ENCODE measurements at places on chromosomes 3 and 15. TPM values are rescaled to one million over a fixed set of nuclear protein-coding genes. Genes with fewer than 3 reads are reported as not detected.

- DNase-seq: no peak
Observed at GRCh38 chr15:67745073-67746006, 80.0 kb upstream of the SKOR1 start.

The SMAD6 gene
- 16.2 TPM for total RNA-seq

- no peak for DNase-seq
Observed at GRCh38 chr3:45095916-45096526, 50.2 kb downstream of the CDCP1 start.

GRCh38 chr15:44447772-44448376, 20.4 kb downstream of the CTDSPL2 start:
- DNase-seq: no peak

The GHSR gene
- total RNA-seq: not detected

GRCh38 chr15:94840794-94841783, 609.7 kb downstream of the MCTP2 start:
- DNase-seq: no peak

DNA sequence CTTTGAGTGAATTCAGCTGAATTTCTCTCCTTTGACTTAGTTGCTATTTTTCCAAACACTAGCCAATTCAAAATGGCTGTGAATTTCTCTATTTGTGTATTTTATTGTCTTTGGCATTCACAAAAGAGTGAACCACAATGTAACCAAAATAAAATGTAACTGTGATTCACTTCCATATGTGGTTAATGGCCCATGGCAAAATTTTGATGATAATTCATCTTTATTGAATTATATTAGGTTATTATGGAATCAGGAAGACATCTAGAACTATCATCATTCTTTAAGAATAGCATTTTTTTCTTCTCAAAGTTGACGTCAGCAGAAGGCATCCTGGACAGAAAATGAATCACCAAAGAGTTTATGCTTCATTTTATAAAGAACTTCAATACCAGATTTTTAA, 705.3 kb upstream of the NAALADL2 start:
- DNase-seq: no peak

DNA sequence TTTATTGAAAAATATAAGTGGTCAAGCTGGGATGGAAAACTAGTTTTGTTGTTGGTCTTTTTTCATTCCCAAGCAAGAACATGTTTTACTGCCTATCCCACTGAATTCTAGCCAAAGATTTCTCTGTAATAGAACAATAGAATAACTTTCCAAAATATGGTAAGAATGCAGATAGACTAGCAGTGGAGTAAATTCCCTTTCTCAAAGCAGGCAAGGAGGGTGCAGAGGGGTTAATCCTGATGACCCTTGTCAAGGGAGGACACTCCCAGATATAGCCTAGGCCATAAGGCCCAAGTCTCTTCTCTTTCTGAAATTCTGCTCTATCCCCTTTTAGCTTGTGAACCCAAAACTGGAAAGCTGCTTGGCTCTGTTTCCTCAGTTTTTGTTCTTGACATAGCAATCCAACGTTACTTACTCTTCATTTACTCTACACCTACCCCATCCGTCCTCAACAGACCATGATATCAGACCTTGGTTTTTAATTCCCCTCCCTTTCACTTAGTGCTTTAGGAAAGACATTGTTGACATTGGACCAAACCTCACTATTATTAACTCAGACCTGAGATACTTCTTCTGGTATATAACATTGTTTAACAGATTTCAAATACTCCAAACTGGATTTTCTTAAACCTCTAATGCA, 453.6 kb upstream of the THBS1 start:
- DNase-seq: no peak

DNA sequence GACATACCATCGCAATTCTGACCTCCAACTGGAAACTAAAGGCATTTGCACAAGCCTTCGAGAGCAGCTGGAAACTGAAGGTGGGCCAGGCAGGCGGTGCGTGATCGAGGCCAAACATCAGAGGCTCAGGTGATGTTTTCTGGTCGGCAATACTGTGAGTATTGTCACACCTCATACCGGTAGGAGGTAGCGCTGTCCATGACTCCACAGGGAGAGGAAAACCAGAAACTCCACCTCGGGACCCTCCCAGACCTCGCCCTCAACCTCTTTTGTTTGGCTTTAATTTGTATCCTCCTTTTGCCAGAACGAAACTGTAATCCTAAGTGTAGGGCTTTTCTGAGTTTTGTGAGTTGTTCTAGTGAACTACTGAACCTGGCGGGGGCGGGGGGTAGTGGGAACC, 43.6 kb downstream of the LDHAL6B start:
- DNase-seq: no peak

The DLL4 gene
- total RNA-seq: 7.6 TPM

DNA sequence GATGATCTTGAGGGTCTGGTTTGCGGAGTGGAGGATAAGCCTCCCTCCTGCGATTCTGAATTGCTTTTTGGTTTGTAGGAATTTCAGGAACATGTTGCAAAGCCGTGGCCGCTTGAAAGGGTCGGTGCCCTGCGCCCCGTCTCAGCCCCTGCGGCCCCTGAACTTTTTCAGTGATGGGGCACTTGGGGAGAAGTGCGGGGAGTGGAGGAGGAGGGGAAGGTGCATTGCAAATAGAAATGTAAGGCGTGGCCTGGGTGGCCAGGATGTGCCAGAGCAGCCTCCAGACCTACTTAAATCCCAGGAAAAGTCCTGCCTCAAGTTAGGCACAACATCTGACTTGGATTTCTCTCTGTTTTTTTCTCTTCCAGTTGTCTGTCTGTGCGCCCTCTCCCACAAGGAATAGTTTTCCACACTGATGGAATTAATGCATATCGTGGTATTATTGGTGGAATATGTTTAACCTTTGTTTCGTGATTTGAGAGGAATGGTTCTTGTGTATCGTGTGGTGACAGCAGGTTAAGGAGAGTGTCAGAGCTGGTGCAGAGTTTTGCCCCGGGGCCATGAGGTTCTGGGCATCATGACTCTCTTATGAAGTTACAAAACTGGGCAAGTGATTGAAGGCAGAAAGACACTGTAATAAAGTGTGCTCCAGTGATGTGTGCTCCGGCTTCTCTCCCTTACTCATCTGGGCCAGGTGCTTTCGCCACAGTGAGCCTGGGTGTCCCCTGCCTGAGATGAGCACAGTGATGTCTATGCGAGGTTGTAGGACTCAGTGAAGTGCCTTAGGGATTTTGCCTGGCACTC, 153.8 kb downstream of the PGPEP1L start:
- DNase-seq: no peak

The SPTSSB gene
- total RNA-seq: 29.6 TPM

DNA sequence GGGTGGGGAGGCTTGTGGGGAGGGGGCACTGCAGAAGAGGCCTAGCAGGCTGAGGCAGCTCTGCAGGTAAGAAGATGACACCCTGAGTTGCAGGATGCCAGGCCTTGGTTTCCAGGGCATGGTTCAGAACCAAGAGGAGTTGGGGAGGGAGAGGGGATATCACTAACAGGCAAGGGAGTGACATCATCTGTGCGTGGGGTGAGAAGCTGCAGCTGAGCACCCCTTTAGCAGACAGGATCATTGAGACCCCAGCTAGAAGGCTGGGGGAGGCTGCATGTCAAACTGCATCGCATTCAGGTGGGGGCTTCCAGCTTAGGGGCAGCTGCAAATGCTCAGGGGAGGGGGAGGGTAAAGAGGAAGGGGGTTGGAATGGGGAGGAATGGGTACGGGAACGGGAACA, 23.0 kb downstream of the CACNA2D2 start:
- no peak for DNase-seq

DNA sequence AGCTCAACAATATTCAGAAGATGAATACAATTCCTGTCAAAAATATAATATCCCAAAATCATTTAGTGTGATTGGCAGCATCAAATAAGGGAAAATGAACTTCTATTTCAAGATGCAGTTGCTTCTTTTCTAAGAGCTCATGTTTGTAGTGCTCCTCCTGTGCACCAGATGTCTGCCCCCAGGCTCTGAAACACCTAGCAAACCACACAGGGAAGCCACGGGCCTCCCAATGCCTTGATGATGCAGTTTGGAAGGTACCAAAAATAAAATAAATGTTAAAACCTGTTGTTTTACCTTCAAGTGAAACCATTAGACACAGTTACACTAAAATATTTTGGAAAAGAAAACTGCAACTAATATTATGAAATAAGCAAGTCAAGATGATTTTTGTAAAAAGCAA, 22.2 kb downstream of the CFAP20DC start:
- DNase-seq: no peak

DNA sequence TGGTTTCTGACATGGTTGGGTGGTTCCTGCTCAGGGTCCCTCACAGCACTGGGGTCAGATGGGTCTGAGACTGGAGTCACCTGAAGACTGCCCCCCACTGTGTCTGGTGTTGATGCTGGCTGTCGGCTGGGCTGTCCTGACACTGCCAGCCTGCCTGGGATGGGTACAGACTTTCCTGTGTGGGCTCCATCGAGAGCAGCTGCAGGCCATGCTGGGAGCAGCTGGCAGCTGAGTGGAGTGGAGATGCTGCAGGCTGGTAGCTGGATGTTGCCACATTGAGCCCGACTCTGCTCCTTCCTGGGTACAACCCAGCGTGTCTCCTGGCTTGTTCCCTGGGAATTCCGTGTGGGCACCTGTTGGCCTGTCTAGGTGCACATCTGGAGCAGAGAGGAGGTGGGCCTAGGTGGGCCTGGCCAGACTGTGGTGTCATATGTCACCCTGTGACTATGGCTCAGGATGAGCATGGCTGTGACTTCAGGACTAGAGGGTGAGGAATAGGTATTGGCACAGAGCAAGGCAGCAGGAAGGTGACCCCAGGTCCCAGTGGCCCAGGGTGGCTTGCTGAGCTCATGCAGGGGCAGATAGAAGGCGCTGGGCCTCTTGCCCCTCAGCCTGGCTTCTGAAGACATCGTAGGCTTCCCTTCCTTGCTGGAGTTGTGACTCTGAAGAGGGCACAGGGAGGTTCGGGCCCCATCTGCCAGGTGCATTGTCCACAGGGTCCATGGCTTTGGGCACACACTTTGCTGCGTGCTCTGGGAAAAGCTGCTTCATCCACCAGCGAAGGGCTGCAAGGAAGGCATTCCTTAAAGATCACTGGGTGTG, 40.0 kb upstream of the PRR23E start:
- no peak for DNase-seq

DNA sequence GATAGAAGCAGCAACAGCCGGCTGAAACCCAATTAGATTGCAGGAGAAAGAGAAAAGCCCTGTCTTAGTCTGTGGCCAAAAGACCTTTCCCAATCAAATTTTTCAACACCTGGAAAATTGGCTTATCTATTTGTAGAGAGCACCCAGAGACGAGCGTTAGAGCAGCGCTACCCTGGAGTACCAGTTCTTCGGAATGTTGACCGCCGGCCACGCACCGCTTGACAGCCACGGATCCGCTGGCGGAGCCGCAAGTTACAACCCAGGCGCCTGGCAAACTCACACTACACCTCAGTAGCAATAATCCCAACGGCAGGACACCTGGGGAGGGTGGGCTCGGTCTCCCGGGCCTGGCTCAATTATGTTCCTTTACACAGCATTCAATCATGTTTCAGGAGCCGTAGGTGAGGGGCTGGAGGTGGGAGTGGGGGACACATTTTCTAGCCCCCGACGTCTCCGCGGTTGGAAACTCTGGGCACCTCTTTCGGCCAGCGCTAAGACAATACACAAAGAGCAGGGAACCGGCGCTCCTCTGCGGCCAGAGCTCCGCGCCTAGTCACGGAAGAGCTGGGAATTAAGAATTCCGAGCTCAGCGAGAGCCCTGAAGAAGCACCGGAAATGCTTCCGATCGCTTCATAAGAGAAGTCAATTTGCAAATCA, 1.2 kb downstream of the MB21D2 start:
- DNase-seq: no peak

- no peak for DNase-seq
Observed at GRCh38 chr3:58293516-58293915, 12.5 kb upstream of the RPP14 start.

- no peak for DNase-seq
Observed at GRCh38 chr3:79568938-79569337, 198.9 kb downstream of the ROBO1 start.

- no peak for DNase-seq
Observed at GRCh38 chr3:52145736-52146110, 8.5 kb downstream of the POC1A start.

DNA sequence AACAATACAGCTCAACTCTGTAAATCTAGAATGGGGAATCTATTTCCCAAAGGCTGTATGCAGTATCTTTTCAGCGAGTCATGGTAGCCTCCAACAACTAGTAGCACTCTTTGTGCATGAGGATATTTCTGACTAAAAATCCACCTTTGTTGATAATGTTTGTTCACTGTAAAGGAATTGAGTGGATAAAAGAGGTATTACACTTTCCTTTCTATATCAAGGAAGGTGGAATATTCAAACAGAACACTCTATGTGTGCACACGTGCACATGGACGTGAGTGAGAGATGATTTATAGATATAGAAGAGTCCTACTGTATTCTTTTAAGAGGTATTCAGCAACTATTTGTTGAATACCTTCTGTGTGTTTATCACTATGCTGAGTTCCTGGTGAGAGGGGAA, 68.2 kb downstream of the CMSS1 start:
- no peak for DNase-seq

GRCh38 chr3:125325746-125326145, 49.4 kb downstream of the ZNF148 start:
- no peak for DNase-seq

The IMPG2 gene
- total RNA-seq: 0.59 TPM

The CD200R1 gene
- 6.3 TPM for total RNA-seq

Data from skin of body (tissue), 3 donors.